Central memory CD4-positive, alpha-beta T cell (primary cell): ENCODE measurements at places on chromosomes 3 and 15.
A peak's percentile ranks its signal among the peaks of the same experiment; 100 is the strongest.

GRCh38 chr15:49902685-49903501, 216.1 kb downstream of the ATP8B4 start:
- DNase-seq = no peak

- no peak for DNase-seq
These were observed 516.2 kb downstream of the OCA2 start for GRCh38 chr15:27582726-27583410.

- DNase-seq = no peak
These were observed 450.8 kb upstream of the NAALADL2 start for GRCh38 chr3:174408310-174408709.

- no peak for DNase-seq
These were observed 269.3 kb downstream of the SLC9A9 start for GRCh38 chr3:143578810-143579435.

GRCh38 chr3:131353016-131353877, 28.3 kb upstream of the NUDT16 start:
- DNase-seq = no peak

- DNase-seq = no peak
These were observed 296.0 kb downstream of the MEX3B start for GRCh38 chr15:81749716-81750375.

DNA sequence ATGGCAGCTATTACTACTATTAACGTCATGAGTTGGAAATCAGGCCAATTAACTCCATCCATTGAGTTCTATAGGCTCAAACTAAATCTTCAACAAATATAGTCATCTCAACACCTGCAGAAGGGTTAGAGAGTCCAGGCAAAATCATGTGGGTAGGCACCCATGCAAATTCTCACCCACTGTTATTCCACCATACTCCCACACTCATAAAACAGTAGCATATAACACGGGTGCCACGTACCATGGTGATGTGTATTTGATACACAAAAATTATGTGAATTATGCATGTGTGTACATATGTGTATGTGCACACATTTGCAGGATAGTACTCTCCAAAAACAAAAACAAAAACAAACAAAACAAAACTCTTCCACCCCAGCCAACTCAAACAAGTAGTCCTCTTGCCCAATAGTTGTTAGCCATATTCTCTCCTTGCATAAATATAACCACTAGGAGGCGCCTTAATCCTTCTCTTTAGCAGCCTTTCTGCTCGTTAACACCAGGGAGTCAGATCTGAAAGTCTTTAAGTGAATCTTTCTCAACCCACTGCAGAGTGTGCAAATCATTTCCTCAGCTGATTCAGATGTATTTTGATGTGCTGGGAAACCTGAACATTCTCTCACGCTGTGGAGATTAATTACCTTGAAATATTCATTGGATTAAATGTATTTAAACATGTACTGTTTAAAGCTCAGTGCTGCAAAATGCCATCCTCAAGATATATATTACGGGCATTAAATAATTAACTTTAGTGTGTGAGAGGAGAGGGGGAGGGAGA, 38.0 kb upstream of the COPB2 start:
- peak; percentile 27 for DNase-seq

GRCh38 chr3:44970926-44971490, 5.0 kb downstream of the ZDHHC3 start:
- DNase-seq = no peak

DNA sequence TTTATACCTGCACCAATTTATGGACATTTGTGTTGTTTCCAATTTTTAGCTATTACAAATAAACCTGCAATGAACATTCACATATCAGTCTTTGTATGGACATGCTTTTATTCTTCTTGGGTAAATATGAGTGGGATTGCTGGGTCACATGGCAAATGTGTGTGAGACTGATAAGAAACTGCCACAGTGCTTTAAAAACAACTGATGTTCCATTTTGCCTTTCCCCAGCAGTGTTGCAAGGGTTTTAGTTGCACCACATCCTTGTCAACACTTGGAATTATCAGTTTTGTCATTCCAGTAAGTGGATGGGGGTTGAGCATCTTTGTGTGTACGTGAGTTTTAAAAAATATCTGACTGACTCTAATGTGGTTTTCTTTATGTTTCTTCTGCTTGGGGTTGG, 191.2 kb downstream of the PLCL2 start:
- no peak for DNase-seq

DNA sequence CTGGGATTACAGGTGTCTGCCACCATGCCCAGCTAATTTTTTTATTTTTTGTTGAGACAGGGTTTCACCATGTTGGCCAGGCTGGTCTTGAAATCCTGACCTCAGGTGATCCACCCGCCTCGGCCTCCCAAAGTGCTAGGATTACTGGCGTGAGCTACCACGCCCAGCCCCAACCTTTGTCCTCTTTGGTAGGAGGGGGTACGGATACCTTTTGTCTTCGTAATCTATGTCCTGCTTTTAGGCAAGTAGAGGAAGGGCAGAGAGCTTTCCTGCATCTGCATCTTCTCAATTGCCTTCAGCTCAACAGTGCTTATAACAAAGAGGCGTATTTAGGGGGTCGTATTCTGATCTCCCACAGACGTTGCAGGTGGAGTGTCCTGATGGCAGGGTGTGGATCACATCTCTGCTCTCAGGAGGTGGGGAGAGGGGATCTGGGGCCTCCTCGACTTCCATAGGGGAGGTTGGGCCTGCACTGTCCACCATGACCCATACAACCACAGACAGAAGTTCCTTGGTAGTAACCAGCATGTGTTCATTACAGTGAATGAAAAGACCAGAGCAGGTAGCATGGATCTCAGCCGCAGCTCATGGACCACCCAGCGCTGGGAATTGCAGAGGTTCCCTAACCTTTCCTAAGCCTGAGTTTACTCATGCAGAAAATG, 21.4 kb upstream of the KCTD6 start:
- DNase-seq = no peak
